ENCODE measurements at places on chromosomes 5 and 9.

DNA sequence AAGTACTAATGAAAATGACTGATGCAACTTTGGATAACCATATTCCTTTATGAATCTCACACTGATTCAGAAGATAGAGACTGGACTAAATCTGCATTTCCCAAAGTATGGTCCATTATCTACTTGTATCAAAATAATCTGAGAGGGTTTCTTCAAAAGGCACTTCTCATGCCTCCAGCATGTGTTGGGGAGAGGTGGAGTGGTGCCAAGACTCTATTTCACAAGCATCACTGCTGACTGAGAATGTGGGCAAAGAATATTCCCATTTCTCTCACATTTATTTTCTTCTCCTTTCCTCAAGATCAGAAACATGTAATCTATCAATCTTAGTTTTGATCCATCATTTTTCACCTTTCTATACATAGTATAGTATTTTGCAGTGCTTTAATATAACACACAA is 135.4 kb downstream of the GABRB2 start:
- DNase-seq: no peak

DNA sequence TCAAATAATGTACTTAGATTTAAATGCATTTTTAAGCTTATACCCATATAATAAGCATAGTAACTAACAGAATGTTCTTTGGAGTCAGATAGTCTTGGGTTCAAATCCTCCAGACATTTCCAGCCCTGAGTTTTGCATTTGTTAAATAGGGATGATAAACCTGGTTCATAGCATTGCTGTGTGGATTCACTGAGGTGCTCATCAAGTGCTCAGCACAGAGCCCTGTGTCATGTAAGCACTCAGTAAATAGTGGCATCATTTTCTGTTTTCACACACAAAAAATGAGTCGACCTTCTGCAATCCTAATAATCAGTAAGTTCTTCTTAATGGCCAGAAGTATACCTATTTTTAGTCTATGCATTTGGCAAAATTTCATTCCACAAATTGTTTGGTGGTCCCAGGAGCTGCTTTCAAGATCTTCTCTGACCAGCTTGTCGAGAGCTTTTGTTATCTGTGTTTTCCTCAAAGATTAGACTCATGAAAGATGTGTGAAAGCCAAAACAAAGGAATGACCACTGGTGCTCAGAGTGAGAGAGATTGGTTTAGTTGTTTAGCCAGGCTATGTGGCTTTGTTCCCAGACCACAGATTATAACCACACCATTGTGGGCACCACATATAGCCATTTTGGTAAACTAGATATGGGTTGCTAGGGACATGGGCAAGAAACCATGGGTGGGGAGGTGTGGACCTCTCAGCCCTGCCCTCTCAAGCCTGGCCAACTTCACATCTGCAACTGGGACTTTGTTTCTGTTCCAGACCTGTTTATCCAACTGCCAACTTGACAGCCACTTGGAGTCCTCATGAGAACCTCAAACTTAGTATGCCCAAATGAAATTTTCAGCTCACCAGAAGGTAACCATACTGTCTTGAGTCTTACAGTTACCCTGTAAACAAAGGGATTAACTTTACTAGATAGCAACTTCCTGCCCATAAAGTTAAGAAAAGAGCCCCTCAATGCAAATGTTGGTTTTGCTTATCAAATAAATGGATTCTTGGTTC is 45.0 kb downstream of the DOCK8 start:
- DNase-seq: no peak

DNA sequence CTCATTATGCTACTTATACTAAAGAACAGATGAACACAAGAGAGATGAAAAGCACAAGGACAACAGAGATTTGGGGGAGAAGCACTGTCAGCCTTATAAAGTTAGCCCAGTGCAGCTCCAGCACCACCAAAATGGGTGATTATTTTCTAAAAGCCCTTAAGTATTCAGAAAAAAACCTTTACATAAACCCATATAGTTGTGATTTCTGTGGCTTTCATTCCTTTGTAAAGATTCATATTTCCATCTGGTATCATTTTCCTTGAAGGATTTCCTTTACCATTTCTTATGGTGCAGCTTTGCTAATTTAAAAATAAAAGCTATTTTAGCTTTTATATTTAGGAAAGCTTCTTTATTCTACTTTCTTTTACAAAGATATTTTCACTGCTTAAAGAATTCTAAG is 311.0 kb downstream of the TMEM167A start:
- DNase-seq: no peak

- no peak for DNase-seq
Measured at GRCh38 chr9:18427691-18428090, 46.3 kb upstream of the ADAMTSL1 start.

DNA sequence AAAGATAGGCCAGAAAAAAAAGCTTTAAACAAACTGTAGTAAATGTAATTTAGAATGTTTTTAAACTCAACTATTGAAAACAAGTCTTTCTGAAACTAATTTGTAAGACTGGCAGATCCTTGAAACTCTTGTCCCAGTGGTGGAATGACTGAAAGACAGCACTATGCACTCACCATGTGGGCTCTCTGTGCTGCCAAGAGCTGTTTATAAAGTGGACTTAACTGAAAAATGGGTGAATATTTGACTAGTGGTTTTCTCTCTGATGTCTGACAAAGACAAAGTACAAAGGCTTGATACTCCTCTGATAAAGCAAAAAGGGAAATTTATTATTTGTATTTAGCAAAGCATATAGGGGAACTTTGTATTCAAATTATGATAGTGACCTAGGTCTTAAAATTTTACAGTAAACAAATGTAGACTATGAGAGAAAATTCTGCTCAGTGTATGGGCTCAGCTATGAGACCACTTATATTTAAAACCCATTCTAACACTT is 635.4 kb downstream of the NR2F1-AS1 start:
- DNase-seq: no peak

DNA sequence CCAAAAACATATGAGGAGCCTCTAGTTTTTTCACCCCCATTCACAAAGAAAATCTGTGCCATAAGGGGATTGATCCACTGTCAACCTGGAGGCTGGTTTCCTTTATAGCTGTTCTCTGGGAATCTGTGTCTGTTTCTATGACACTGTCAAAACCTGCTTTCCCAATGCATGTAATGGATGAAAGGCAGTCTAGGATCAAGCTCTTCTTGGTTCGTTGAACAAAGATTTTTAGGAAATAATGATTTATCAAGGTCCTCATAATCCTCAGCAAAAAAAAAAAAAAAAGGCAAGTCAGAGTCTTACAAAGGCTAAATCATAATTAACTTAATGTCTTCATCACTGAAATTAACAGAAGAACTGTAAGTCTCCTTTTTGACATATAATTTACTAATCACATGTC is 16.0 kb downstream of the EPB41L4A start:
- DNase-seq: no peak

DNA sequence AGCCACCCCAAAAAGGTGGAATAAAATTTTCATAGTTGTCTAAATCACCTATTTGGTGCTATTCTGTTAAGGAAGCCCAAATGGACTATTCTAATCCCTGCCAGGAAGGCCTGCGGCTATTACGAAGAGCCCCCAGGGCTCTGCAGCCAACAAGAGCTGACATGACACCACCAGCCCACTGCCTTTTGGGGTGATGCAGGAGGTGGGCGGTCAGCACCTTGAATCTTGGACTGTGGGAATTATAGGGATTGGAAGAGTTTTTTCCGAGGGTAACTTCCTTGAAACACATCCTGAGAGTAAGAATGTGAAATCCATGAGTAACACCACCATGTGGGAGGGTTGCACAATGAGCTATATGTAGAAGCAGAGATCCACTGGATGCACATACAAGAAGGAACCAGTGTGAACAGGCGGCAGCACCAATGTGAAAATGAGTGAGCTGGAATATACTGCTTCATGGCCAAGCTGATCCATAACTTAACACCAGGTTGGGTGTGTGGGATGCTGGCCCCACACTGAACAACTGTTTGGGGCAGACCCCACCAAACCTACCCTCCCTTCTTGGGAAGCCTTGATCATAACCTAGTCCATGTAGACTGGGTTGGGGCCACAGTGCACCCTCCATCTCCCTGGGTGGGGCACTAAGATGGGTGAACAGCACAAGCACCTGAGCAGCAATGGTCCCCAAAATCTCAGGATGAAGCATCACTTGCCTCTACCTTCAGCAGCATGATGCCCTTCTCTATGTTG is 239.0 kb downstream of the FSTL4 start:
- no peak for DNase-seq

DNA sequence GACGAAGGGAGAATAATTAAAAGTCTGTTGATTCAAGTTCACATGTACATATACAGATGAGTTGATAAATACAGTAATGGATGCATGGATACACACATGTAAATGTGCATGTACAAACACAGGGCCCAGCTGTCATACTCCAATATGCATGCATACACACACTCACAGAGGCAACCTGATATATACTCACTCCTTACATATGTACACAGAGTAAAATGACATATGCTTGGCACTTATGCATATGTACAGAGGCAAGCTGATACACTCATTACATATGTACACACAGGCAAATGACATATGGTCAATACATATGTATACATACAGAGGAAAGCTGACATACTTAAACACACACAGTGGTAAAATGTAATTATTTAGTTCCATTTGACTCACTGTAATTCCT is 7.2 kb upstream of the TMEFF1 start:
- DNase-seq: no peak

Measured in brain pericyte (primary cell).